ENCODE measurements at places on chromosomes 16 and 17.

GRCh38 chr16:12898551-12898950, 2.8 kb upstream of the SHISA9 start:
- DNase-seq: no peak

- DNase-seq: peak; percentile 13
Observed at GRCh38 chr16:20944861-20945574, 44.4 kb downstream of the LYRM1 start.

DNA sequence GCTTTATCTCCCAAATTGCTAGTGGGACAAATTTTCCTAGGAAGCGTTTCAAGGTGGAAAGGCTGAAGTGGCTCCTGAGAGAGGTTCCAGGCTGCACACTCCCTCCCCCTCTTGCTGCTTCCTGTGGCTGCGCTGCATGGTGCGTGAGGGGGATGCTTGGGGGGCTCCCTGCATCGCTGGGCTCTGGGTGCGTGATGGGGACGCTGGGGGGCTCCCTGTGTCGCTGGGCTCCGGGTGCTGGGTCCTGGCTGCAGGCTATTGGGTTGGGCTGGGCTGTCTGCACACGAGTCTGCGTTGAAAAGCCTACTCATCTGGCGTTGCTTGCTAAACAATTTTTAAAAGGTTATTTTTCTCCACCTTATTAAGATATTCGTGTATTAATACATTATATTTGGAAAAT, 30.1 kb downstream of the NDEL1 start:
- DNase-seq: no peak

DNA sequence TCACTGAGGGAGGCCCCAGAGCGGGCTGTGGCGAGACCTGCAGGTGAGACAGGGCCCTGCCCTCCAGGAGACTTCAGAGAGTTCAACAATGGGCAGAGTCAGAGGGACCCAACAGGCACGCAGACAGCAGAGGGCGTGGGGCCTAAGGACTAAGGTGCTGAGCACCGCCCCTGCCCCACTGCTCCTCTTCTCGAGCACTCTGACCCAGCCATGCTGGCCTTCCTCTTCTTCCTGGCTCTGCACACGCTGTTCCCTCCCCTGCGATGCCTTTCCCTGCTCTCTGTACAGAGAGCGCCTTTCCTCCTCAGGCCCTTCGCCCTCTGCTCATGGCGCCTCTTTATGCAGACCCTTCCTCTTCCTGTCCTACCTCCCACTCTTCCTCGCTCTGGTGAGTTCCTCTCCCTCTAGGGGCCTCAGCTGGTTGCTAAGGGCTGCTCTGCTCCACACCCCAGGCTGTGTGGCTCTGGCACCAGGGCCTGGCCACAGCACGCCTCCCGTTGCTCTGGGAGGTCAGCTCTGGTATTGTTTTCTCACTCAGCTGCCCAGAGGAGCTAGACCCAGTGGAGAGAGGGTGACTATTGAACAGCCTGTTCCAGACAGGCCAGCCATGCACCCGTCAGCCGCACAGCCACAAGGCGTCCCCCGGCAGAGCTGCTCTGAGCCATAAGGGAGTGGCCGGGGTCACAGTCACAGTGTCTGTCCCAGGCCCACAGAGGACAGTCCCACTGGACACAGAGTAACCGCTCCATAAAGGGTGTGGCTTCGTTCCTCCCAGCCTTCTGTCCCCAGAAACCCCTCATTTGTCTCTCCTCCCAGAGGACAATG, 13.6 kb upstream of the RASD1 start:
- no peak for DNase-seq

GRCh38 chr17:68334393-68334792, 43.1 kb downstream of the ARSG start:
- no peak for DNase-seq
